ENCODE measurements at places on chromosomes 7 and 10.

GRCh38 chr7:32036557-32036956, 33.6 kb downstream of the PDE1C start:
- no peak for DNase-seq

DNA sequence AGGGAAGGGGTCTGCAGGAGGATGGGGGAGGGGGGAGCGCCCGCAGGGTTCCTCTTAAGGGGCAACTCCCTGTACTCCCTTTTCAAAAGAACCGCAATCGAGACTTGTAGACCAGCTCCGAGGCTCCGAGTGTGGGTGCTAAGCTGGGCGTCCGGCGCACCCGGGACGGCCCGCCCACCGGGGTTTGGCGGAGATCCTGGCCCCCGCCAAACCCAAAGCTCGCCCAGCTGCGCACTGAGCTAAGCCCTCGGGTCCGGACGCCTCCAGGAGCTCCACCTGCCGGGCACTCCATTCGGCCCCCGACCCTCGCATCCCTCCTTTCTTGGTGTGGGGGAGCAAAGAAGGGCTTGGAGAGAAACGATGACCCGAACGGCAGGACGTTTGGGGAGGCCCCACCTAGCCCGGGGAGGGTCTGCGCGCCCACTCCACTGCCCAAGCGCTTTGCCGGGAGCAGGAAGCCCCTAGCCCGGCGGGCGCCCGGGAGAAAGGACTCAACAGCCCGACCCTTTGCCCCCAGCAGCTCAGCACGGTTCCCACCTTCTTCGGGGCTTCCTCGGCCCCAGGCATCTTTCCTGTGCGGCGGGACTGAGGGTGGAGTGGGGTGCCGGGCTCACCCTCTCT, 651 bp downstream of the AFAP1L2 start:
- DNase-seq = no peak

GRCh38 chr10:80471715-80472233, 17.7 kb downstream of the TSPAN14 start:
- no peak for DNase-seq

GRCh38 chr10:8803992-8804391, 749.5 kb downstream of the GATA3 start:
- DNase-seq = no peak

- DNase-seq = no peak
Observed at GRCh38 chr10:92740762-92741161, 51.0 kb downstream of the HHEX start.

- DNase-seq = no peak
Observed at GRCh38 chr7:7129381-7129780, 53.0 kb upstream of the C1GALT1 start.

DNA sequence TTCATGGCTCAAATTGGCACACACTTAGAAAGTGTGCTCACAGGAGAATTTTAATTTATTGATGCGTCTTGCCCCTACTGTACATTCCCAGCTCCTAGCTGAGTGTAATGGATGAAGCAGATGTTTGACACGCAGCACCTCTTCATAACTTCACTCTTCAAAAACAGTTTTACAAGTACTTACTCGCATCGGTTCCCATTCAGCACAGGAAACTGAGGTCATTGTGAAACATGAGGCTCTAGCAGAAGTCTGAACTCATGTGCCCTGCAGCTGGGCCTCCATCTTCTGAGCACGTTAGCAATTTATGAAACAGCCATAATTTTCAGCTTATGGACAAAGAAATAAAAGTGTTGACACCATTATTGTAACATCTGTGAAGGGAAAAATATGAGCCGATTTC, 558.9 kb upstream of the MGMT start:
- DNase-seq = no peak

GRCh38 chr7:35251606-35252310, 2.1 kb downstream of the TBX20 start:
- no peak for DNase-seq

- no peak for DNase-seq
Observed at GRCh38 chr7:132777414-132777813, 201.1 kb upstream of the PLXNA4 start.

GRCh38 chr10:75703191-75703854, 271.9 kb downstream of the LRMDA start:
- no peak for DNase-seq

- no peak for DNase-seq
Observed at GRCh38 chr10:52615756-52616394, 156.7 kb downstream of the MBL2 start.

- DNase-seq = no peak
Observed at GRCh38 chr7:42753811-42754363, 158.0 kb downstream of the C7orf25 start.

DNA sequence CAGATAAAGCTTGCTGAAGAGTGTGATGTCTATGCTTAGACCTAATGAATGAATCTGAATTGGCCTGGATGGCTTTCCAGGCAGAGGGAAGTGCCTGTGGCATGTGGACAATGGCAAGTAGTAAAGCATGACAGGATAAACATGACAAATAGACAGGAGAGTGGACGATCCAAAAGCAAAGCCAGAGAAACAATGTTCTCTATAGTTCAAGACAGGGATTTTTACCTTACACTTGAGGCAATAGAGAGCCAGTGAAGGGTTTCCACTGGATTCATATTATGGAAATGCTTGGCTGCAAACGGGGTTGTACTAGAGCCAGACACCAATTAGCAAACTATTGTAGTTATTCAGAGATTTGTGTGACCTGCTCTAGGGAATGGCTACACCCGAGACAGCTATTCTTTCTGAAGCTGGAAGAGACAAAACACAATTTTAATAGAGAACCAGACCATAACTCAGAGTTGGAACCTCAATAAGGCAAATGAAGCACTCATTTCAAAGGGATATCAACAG, 2.3 kb downstream of the AGMO start:
- no peak for DNase-seq
